Right ventricle myocardium superior (tissue), 1 donor: ENCODE measurements at places on chromosomes 11 and 22.

- DNase-seq: peak; percentile 68
Observed at GRCh38 chr11:75743711-75744563, 24.6 kb upstream of the DGAT2 start.

- DNase-seq: no peak
Observed at GRCh38 chr11:121711939-121712338, 259.2 kb upstream of the SORL1-AS1 start.

- peak; percentile 8 for DNase-seq
Observed at GRCh38 chr11:73974604-73975478, 7.8 kb downstream of the UCP2 start.

DNA sequence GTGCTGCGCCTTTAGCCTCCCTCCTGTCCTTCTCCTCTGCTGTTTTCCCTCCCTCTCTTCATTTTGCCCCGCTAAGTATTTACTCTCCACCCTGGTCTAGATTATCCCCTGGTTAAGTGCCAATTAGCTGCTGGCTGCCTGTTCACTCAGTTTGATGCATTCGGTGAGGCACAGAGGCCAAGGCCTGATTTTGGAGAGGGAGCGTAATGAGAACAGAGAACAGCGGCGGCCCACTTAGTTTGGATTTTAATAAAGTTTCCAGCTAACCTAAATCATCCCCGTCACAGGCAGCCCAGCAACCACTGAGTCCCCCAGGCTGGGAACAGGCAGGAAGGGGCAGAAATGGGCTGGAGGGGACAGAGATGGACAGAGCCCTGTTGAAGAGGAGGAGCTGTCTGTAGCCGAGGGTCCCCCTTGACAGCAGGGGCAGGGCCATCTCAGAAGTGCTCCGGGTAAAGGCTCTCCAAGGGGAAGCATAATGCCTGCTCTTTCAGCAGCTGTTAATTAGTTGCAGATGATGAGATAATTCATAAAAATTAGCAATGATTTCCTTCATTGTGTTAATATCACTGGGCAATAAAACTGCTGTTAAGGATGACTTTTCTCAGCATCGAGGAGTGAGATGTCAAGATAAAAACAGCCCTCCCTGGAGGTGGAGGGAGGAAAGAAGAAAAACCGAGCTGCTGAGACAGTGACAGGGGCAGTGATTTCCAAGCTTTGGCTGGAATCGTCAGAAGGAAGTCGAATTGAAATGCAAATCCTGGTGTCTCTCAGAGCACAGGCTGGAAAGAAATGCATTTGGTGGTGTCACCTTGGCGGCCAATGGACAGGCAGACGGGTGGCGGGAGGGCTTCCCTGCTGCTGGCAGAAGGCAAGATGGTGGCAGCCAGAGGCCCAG lies 170.1 kb downstream of the GRIK4 start:
- no peak for DNase-seq

GRCh38 chr11:98390391-98390790 lies 630.4 kb upstream of the CNTN5 start:
- no peak for DNase-seq

DNA sequence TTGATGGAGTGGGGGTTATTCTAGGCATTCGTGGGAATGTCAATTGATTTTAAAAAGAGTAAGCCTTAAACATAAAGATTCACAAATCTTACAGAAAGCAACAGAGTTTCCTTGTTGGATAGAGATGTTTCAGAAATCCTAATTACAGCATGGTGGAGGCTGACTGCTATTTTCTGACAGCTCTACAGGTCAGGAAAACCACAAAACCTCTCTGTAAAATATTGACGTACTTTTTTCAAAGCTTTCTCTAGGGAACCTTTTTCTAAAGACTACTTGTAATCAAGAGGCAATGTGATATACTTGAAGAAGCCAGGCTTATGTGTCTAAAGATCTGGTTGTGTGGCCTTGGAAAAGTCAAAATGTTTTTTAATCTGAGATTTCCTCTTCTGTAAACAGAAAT lies 9.1 kb upstream of the OR8B8 start:
- DNase-seq: no peak

DNA sequence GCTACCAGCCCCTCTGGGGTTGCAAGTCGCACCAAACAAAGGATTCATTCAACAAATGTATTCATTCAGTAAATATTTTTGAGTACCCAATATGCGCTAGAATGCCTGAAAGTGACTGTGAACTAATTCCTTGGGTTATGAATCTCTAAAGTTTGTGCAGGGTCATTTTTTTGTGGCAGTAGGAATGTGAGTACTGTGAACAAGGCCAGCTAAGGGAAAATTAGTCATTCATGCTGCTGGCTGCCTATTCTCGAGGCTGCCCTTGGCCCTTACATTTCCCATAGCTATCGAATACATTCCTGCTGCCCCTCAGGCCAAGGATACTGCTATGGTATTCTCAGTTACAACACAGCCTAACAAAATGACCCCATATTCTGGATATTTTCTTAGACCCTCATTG lies 141.6 kb downstream of the TRPC6 start:
- no peak for DNase-seq

DNA sequence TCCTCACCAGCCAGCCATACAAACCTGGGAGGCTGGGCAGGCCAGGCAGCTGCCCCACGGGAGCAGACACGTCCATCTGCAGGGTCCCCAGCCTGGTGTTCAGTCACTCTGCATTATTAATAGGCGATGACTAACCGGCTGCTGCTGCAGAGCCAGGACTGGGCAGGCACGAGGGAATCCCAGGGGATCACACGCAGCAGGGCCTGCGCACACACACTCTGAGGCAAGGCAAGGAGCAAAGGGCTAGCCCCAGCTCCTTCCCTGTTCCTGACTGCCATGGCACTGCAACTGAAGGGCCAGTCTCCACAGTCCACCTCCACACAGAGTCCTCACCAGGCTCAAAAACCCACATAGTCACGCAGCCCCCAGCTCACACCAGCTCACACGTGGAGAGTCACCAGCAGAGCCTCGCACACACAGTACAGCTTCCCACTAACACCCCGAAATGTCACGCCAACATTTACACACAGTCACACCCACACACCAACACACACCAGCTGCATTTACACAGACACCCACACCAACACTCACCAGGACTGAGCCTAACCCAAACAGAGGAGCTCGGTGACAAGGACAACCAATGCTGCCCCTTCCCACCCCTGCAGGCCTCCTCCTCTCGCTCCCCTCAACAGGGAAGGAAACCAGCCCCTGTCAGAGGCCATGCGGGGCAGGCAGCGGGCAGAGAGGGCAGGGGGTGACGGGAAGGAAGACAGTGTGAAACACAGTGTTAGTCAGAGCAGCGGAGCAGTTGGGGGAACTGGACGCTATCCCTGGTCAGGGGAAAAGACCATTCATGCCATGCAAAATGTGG lies 47.3 kb downstream of the NRXN2 start:
- DNase-seq: peak; percentile 87

- no peak for DNase-seq
Observed at GRCh38 chr11:116852261-116853031, 15.0 kb upstream of the APOA1 start.

GRCh38 chr11:119726150-119726553 lies 2.8 kb downstream of the NECTIN1 start:
- DNase-seq: no peak

GRCh38 chr11:124724979-124725718 lies 14.6 kb upstream of the NRGN start:
- no peak for DNase-seq

DNA sequence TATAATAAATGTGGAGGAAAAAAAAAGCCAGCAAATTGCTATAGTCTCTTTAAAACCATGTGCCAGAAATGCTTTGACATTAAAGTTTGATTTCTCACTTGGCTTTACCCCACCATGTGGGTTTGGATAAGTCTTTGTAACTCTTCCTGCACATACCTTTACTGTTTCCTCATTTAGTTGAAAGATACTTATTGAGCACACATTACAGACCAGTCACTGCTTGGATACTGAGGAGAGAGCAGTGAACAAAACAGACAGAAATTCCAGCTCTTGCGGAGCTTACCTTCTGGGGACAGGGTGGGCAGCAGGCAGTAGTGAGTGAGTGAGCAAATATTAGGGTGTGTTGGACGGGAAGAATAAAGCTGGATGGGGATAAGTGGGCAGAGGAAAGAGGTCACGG lies 13.7 kb downstream of the PACS1 start:
- no peak for DNase-seq

GRCh38 chr11:102596578-102596977 lies 28.6 kb downstream of the MMP20 start:
- DNase-seq: no peak

DNA sequence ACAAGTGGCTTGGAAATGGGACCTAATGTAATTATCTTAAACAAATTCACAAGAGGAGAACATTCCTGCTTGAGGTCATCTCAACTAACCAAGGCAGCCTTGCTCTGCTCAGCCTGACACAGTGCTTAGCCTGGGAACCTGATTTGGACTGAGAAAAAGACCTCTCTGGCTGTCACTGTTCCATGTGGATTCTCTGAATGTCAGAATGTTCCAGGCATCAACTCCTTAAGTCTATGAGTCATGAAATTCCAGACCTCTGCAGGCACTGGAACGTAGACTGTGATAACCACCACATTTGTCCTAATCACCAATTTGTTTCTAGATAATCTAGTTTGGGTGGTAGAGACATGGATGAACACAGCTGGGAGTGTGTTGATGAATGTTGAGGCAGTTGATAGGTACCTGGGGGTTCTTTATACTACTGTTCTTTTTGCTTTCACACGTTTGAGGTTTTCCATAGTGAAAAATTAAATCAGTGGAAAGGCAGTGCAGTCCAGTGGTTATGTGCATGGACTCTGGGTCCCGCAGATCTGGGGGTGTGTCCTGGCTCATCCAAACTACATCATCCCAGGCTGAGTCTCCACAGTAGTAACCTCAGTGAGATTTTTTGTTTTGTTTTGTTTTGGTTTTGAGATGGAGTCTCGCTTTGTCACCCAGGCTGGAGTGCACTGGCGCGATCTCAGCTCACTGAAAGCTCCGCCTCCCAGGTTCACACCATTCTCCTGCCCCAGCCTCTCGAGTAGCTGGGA lies 269.6 kb downstream of the MN1 start:
- no peak for DNase-seq

DNA sequence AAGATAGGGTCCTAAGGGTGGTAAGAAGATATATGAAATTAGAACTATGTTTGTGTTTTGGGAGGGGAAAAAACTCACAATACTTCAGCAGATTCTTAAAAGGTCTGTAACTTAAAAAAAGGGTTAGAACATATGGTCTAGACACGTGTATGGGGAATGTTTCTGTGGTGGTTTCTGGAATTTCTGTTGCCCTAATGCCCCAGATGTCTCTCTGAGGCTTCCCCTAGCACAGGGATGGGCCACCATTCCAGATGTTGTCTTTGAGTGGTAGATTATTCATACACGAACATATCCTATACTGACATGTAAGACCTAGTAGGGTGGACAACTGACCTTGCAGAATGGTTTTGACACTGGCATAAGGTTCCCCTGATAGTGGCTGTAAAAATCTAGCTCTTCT lies 26.2 kb downstream of the EHF start:
- DNase-seq: no peak

DNA sequence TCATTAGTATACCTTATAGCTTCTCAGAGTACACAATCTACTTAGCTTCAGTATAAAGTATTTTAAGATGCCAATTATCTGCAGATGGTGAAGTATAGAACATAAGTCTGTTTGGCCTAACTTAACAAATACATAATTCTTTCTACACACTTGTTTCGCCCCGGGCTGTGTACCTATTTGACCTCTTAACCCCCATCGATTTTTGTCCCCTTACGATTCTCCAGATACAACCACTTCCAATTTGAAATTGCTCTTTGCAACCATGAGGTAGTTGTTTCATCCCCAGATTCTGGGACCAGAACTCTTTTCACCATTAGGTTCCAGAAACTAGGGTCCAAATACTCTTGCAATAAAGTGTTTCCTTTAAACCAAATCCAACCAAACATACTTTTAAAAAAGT lies 10.0 kb upstream of the UPB1 start:
- no peak for DNase-seq

- DNase-seq: no peak
Observed at GRCh38 chr22:20786536-20786979, 12.6 kb downstream of the SERPIND1 start.

DNA sequence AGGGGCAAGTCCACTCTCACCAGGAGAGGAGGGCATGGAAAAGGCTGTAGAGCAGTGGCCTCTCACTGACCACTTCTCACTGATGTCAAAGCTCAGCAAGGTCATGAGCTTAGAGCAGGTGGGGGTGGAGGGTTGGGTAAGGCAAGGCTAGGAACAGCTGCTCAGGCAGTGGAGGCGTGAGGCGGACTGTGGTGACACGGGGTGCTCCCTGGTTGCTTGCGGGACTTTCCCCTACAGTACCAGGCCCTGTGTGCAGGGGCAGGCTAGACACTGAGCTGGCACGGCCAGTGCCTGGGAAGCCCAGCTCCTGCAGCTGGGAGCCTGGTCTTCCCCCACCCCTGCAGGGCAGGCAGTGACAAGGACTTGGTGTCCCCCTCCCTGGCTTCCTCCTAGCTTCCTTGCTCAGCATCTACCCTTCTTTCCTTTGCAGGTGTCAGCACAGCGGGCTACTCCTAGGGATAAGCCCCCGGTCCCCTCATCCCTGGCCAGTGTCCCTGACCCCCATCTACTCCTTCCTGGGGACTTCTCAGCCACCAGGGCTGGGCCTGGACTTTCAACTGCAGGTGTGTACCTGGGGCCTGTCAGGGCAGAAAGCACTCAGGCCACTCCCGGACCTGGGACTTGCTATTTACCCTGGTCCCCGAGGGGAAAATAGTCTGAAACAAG lies 45.6 kb downstream of the PISD start:
- DNase-seq: no peak

GRCh38 chr22:42281284-42281683 lies 10.8 kb upstream of the TCF20 start:
- no peak for DNase-seq

DNA sequence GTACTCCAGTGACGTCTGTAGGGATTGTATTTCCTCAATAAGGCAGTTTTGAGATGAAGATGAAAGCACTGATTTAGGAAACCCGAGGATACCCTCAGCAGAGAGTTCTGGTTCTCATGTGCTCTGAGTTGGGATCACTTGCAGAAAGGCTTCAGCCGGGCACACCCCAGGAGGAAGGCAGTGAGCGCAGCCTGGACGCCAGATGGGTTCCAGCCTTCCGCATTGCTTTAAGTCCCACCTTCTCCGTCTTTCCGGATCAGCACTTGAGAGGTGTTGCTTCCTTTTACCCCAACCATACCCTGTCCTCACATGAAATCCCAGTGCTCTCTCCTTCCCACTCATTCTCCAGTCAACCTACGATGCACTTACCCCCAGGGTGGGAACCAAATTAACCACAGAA lies 239.5 kb upstream of the CADM1 start:
- DNase-seq: no peak

GRCh38 chr11:110599207-110599606 lies 113.0 kb downstream of the ARHGAP20 start:
- DNase-seq: no peak

- DNase-seq: peak; percentile 56
Observed at GRCh38 chr11:71998649-71999310, at the start of gene IL18BP. Gene IL18BP, plus strand, starts transcription at chr11:71998909. Its CDS starts 1,076 bp downstream, at chr11:71999985.
